ENCODE measurements at places on chromosomes 2 and 18.

DNA sequence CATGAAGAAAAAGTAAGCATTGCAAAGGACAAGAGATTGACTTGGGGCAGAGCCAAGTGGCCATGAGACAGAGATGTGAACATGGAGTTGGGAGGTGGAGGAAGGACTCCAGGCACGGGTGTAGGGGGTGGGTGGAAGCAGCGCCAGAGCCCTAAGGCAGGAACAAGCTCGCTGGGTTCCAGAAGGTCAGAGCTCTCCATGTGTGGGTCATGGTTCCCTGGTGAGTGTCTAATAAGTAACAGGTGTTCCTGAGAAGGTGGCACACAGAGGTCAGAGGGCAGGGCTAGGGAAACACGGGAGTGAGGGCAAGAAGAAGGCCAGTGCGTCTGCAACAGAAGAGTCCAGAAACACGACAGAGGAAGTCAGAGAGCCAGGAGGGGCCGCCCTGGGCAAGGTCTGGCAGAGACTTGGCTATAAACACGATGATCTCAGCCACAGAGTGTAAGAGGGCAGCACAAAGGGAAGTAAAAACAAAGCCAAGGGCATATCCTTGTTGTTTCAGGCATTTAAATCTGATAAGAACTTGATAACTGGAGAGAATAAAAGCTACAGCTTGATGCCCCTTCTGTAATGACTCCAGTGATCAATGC, 260.8 kb downstream of the TGIF1 start:
- no peak for DNase-seq

DNA sequence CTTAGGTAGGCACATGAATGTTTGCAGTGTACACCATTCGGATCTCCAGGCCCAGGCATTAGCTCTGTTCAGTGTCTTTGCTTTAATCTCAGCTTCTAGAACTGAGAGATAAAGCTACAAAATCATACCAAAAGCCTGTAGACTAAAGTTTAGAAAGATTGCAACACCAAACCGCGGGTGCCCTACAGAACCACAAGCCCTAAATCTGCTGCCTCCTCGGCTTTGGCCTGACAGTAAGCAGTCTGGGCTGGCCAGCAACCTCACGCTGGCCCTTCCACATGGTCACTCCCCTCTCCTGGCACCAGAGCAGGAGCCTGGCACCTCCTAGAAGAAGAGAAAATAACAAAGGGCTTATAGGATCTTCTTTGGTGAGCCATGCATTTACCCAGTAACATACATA, 8.9 kb upstream of the OSR1 start:
- DNase-seq, result no peak

- no peak for DNase-seq
These were observed 251.7 kb downstream of the PHLPP1 start for GRCh38 chr18:62967089-62967488.

- DNase-seq, result no peak
These were observed 28.8 kb downstream of the BCL2 start for GRCh38 chr18:63290821-63291200.

- peak; percentile 96 for DNase-seq
These were observed 136.4 kb downstream of the SCG2 start for GRCh38 chr2:223465793-223466192.

DNA sequence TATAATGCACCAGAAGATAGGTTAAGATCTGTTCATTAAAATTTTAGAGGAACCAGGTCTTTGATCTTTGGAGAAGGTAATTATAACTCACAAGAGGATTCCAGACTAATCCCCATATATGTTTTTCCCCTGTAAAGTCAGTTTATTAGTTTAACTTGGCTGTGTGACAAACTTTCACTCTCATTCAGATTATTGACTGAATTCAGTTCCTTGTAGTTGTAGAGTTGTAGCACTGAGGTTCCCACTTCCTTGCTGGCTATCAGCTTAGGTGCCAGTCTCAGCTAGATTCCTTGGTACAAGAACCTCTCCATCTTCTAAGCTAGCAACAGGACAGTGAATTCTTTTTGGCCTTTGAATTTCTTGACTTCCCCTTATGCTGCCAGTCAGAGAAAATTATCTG, 19.1 kb downstream of the REG1A start:
- no peak for DNase-seq

All from IMR-90 (cell line).